Activated gamma-delta T cell (primary cell): ENCODE measurements at places on chromosomes 11 and 22.

- no peak for DNase-seq
Measured at GRCh38 chr11:2586087-2586792, 113.6 kb downstream of the KCNQ1OT1 start.

DNA sequence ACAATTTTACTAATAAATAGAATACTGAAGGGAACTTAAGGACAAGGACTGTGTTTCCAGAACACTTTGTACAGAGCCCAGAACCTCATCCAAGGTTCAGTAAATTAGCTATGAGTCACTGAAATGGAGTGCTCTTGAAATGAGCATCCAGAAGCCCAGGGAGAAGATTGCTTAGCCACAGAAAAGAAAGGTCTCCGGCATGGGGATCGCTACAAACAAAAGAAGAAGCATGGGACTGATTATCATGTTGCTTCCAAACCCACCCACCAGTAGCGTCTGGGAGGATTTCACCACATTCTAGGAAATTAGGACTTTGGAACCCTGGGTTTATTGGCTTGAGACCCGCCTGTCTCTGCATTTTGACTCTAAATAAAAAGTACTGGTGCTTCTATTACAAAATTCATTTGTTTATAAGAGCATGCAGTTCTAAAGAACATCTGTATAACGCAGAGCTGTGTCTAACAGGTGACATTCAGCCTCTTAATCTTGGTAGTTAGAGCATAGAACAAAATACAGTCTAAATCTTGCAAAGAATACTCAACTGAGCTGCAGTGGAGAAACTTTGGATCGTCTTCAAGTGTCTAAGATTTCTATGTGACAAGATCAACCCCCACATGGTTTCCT is 35.9 kb upstream of the SESN3 start:
- no peak for DNase-seq

DNA sequence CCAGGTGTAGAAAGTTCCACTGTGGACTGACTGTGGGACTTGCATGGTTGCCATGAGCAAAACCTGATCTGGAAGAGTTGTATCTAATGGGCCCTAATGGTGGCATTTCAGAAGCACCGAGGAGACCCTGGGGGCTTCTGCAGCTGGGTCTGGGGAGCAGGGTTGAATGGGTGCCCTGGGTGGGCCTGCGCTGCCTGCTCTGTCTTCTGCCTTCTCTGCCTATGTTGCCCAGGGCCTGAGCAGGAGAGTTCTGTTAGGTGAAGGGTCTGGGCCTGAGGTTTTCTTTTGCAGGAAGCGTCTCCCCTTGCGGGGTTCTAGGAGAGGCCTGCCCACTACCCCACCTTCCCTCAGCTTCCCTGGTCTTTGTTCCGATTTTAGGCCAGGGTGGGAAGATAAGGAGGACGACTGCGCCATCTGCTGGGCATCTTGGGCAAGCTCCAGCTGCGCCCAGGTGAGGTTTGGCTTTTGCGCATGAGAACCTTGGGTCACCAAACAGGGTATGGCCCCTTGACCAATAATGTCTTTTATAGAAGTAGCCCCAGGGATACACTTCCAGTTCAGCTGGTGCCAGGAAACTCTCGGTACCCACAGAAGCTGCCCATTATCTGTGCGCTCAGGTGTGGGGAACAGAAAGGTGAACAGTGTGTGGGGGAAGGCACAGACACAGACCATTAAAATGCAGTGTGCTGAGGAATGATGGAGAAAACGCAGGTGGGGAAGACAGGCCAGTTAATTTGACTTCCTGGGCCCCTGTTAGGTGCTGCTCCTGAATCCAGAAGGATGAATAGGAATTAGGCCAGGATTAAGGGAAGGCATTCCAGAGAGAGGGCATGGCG is 23.2 kb downstream of the COMMD9 start:
- DNase-seq, result no peak

GRCh38 chr11:65646958-65647701 is 9.2 kb downstream of the SIPA1 start:
- DNase-seq, result no peak

- DNase-seq, result no peak
Measured at GRCh38 chr22:22394591-22394990, 114.0 kb downstream of the ZNF280B start.

DNA sequence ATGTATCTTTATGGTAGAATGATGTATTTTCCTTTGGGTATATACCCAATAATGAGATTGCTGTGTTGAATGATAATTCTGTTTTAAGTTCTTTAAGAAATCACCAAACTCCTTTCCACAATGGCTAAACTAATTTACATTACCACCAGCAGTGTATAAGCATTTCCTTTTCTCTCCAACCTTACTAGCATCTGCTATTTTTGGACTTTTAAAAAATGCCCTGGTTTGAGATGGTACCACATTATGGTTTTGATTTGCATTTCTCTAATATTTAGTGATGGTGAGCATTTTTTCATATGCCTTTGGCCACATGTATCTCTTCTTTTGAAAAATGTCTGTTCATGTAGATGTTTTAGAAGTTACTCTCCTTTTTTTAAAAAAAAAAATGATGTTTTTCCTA is 142.0 kb downstream of the METTL15 start:
- no peak for DNase-seq

- DNase-seq, result no peak
Measured at GRCh38 chr22:20008221-20008995, 8.2 kb downstream of the ARVCF start.

GRCh38 chr22:17105143-17106129 is 15.7 kb downstream of the TMEM121B start:
- no peak for DNase-seq

DNA sequence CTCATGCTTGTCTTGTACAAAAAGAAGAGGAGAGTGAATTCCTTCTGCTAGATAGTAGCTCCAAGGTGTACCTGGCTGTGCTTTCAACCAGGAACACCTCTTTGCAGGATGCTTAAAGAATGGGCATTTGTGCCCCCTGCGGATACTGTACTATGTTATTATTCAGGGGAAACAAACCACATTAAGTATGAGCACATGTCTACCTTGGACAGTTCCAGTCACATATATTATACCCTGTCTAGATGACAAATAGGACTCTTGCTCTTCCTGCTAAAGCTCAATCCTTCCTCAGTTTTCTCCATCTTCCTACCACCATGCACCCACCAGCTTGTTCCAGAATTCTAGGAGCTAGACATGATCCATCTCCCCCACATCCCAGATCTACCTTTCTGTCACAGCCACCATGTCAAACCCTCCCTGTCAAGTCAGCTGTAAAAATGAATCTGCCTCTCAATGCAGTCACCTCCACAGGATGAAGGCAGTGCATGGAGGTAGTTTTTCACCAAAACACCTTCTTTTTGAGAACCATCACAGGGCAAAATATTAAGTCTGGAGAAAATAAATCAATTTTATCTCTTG is 337.4 kb downstream of the LARGE1 start:
- no peak for DNase-seq

GRCh38 chr11:15976433-15977045 is 379.8 kb downstream of the SOX6 start:
- DNase-seq, result no peak

DNA sequence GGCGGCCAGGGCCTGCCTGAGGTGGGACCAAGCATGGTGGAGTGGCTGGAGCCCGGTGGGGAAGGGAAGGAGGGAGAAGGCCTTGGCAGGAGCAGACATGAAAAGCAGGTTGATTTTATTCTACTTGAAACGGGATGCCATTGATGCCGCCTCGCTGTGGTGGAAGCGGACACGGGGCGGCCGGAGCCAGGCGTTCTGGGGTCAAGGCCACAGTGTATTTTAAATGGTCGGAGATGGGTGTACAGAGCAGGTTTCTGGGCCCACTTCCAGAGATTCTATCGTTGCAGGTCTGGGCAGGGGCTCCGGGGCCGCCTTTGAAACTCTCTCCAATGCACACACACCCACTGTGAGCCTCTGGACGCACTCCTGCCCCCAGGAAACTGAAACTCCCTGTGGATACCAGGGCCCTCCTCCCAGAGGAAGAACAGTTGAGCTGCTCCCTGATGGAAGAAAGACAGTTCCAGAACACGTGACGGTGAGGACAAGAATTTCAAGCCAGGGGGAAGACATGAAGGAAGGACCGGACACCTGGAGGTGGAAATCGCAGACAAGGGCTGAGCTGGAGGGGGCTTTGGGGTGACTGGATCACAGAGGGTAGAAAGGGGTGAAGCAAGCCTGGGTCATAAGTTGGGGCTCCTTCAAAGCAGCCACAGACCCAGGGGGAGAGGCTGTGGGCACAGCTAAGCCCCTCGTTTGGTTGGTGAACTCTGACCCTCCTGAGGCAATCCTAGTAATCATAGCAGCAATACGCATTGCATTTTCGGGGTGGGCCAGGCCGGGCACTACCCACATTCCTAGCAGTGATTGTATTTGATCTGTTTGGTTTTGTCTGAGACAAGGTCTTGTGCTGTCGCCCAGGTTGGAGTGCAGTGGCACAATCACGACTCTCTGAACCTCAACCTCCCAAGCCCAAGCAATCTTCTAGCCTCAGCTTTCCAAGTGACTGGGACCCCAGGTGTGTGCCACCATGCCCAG is 12.3 kb upstream of the LINC01488 start:
- DNase-seq, result no peak

DNA sequence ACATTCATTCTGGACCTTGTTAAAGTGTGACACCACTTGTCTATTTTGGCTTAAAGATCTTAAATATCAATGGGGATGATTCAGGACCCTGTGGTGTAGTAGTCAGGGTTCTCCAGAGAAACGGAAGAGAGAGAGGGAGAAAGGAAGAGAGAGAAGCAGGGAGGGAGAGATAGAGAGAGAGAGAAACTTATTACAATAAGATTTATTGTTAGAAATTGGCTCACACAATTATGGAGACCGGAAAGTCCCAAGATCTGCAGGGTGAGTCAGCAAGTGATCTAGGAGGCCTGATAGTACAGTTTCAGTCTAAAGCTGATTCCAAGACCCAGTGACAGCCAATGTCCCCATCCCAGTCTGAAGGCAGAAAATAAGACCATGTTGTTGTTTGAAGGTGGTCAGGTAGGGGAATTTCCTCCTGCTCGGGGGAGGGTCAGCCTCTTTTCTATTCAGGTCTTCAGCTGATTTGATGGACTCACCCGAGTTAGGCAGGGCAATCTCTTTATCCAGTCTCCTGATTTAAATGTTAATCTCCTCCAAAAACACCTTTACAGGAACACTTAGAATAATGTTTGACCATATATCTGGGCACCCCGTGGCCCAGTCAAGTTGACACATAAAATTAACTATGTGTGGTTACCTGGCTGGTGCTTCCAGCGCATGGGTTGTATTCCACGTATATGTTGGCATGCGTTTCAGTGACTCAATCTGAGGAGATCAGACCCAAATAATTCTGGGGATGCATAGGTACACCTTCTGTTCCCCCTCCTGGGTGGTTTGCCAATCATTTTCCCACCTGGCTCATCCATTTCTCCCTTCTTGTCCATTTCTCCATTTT is 1350.5 kb downstream of the TBC1D22A start:
- no peak for DNase-seq

DNA sequence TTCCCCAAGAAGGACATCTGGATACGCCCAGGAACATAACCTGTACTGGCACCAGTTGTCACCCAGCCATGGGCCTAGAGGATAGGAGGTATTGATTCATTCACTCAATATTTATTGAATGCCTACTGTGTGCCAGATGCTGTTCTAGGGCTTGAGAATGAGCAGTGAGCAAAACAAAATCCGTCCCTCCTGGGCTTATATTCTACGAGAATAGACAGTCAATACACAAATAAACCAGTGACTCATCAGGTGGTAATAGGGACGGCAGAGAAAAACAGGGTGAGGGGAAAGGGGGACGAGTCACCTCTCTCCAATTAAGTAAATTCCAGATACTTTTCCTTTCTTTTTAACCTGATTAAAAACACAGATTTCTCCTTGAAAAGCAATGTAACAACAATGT is 103.5 kb downstream of the MICAL2 start:
- no peak for DNase-seq

DNA sequence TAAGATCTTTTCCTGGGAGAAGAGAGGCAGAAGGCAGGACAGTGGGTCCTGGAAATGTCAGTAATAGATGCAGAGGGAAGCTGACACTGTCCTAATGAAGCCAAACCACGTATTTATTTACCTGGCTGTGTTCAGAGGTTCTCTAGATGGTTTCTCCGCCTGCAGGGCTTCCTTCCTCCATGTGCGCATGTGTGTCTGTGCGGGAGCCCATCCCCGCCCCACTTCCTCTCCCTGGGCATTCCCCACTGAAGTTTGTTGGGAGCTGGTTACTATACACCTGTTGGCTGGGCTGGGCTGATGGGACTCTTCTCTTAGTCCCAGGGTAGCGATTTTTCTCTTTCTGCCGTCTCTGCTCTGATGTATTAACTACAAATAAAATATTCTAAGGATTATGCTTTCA is 204.9 kb upstream of the TBCEL start:
- no peak for DNase-seq

DNA sequence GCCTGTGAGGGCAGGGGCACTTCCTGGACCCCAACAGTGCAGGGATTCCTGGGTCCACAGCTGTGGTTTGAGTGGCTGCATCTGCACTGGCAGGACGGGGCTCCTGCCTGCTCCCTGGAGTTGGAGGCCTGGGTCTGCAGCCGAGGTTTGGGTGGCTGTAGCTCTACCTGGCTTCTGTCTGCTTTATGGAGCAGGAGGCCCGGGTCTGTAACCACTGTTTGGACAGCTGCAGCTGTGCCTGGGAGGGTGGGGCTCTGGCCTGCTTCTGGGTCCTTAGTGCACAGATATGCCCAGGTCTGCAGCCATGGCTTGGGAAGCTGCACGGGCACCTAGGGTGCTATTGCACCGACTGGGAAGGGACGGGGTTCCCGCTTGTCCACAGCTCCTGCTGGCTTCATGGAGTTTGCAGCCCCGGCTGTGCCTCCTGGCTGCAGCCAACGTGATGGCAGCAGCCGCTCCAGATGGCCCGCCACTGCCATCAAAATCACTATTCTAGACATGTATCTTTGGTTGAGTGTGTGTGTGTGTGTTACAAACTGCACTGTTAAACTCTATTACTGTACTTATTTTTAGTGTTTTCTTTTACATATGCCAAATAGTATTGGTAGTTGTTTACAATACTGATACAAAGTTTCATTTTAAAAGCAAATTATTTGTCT is 412.3 kb upstream of the KIRREL3 start:
- no peak for DNase-seq

DNA sequence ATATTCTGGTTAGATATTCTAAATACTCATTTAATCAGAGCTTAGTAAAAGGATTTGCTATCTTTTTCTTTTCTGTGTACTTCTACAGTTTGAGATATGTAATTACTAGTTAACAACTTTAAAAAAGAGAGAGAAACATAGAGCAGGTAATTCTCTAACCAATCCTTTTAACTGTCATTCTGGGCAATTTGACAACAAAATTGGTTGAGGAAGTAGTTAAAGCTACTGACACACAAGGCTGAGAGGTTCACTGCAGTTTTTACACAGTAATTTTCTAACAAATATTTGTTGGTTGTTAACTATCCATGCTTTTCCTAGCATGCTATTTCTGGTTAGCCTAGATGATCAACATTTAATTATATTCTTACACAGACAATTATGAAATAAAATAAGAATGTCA is 3.6 kb downstream of the SOX6 start:
- no peak for DNase-seq
